Non-pigmented ciliary epithelial cell (primary cell): ENCODE measurements at places on chromosomes 2 and 18.

DNA sequence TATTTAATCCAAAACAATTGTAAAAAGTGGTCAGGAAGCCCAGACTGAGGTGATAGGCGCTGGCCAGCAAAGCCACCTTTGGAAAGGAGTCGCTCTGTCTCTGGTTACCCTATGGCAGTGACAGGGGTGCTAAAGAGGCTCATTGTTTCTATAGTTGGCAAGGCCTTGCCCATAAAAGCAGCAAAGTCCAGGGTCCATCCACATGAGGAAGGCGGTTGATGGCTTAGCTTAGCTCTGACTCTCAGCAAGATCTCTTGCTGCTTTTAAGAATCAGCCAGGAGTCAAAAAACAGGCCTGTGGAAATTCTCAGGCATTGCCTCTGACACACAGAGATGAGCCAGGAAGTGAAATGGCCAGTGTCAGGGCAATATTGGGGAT is 57.8 kb upstream of the CYP26B1 start:
- DNase-seq, result no peak

GRCh38 chr2:164511738-164512137 is 109.5 kb downstream of the GRB14 start:
- DNase-seq, result no peak

- DNase-seq, result no peak
Observed at GRCh38 chr2:96775160-96775559, 14.5 kb downstream of the CNNM4 start.

DNA sequence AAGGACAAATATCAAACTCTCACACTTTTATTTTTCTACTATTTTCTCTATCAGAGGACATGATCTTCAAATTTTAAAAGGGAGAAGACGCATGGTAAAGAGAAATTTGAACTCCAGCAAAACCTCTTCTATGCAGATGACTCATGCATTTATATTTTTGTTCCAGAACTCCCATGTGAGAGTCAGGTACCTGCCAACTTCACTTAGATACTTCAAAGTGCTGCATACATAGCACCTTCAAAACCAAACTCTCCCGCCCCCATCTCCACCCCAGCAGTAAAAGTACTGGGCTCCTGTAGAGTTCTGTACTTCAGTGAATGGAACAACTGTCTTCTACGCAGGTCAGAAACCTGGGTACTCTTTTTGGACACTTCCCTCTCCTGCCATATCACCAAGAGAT is 398.3 kb downstream of the TGIF1 start:
- DNase-seq, result no peak

DNA sequence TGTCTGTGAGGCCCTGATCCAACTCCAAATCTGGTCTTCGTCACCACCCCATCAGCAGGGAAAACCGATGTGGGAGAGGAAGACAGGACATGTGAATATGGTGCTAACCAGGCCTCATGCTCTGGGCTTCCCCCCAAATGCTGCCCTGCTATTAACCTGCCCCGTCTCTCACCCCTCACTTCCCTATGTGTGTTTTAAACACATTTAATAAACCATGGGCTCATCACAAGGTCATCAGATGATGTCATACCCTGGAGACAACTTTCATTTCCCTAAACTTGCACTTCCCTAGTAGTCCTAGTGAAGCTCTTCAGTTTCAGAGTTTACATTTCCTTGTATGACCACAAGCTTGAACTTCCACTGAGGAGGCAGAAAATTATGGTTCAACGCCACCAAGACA is 49.9 kb downstream of the CD8B2 start:
- no peak for DNase-seq

DNA sequence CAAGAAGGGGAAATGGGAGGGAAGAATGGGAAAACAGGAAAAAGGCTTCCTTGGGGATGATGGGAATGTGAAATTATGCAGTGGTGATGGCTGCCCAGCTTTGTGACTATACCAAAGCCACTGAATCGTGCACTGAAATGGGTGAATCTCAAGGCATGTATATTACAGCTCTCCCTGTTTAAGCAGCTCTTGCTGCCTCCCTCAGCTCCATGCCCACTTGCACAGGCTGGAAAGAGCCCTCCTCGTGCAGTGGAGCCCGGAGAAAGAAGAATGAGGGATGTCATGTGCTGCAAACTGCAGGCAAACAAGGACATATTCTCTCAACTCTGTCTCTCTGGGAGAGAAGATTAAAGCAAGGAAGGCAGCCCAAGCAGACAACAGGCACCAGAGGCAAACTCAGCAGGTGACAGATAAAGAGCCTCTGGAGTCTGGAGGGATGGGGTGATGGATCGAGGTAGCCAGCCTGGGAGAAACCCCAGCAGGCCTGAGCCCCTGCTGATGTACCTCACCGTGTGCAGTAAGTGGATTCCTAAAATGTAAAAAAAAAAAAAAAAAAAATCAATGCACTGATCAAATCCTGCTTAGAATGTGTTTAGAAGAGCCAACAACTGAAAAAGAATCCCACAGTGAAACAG is 62.4 kb upstream of the SLC66A3 start:
- DNase-seq, result no peak

DNA sequence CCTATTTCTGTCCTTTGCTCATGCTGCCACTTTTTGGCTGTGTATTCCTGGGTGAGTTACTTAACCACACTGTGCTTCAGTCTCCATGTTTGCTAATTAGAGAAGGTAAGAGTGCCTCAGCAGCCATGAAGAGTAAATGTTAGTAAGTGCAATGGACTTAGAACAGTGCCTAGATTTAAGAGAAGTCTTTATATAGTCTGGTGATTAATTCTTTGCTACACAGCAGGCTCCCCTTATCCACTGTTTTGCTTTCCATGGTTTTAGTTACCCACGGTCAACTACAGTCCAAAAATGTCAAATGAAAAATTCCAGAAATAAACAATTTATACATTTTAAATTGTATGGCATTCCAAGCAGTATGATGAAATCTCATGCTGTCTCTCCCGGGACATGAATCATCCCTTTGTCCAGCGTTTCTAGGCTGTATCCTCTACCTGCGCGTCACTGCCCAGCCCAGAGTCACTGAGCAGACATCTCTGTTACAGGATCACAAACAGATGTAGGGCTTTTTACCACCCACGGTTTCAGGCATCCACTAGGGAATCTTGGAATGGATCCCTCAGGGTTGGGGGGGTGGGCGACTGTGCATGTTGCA is 91.0 kb downstream of the CTIF start:
- DNase-seq, result peak; percentile 98

- no peak for DNase-seq
Observed at GRCh38 chr2:127582863-127583861, 47.7 kb downstream of the MYO7B start.

GRCh38 chr2:215884451-215885087 is 128.8 kb downstream of the MREG start:
- no peak for DNase-seq

DNA sequence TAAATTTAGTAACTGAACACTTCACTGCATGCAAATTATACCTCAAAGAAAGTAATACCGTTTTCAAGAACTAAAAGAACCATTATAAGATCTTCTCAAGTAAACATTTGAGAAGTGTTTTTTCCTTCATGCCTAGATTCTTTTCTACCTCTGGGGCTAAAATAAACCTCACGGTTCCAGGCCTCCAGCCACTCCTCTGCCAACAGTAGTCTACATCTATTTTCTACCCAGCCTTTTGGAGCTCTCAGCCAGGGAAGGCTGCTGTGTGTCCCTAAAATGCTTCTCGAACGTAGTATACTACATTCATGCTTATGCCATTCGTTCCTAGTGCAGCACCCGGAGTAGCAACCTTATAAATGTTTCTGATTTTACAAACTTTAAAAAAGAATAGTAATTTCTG is 219.7 kb downstream of the AFF3 start:
- DNase-seq, result no peak

DNA sequence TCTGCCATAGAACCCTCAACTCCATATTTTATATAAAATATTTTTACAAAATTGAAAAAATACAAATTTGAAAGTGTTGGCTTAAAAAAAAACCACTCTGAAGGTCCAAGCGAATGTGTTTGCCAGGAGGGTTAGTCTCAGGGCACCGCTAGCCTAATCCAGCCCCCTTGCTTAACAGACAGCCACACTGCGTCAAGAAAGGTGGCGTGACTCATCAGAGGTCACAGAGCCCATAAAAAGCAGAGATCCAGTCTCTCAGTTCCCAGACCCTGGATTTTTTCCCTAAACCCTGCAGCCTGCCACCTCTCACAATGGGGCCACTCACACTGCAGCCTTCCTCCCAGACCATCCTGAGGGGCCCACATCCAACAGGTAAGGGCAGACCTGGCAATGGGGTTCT is 3.9 kb upstream of the TNS1 start:
- no peak for DNase-seq

DNA sequence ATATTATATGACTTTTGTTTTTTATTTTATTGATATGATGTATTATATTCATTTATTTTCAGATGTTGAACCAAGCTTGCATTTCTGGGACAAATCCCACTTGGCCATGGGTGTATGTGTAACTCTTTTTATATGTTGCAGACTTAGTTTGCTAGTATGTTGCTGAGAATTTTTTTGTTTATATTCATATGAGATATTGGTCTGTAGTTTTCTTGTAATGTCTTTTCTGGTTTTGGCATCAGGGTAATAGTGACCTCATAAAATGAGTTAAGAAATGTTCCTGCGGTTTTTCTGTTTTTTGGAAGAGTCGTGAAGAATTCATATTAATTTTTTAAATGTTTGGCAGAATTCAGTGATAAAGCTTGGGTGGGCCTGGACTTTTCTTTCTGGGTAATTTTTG is 88.7 kb downstream of the ASB1 start:
- no peak for DNase-seq

- no peak for DNase-seq
Observed at GRCh38 chr18:70558371-70558770, 269.5 kb downstream of the SOCS6 start.

DNA sequence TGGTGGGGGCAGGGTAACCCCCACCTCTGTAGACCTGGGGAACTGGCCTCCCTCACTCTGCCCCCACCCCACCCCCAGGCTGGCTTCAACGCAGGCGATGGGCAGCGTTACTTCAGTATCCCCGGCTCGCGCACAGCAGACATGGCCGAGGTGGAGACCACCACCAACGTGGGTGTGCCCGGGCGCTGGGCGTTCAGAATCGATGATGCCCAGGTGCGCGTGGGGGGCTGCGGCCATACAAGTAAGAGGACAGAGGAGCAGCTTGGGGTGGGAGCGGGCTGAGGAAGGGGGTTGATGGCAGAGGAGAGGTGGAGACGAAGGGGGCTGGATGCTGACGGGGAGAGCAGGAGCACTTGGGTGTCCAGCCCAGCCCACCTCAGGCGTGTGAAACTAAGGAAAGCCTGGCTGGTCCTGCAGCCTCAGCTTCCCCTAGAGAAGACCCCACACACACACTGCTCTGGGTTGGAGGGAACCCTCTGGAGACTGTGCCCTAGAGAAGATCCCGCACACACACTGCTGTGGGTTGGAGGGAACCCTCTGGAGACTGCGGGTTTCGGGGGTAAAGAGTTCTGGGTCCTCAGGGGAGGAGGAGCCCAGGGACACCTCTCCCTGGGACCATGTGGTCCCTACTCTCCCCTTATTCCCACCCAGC is 36.2 kb downstream of the SNED1 start:
- DNase-seq, result no peak

- DNase-seq, result no peak
Observed at GRCh38 chr2:121648206-121649148, 785 bp downstream of the CLASP1 start.

DNA sequence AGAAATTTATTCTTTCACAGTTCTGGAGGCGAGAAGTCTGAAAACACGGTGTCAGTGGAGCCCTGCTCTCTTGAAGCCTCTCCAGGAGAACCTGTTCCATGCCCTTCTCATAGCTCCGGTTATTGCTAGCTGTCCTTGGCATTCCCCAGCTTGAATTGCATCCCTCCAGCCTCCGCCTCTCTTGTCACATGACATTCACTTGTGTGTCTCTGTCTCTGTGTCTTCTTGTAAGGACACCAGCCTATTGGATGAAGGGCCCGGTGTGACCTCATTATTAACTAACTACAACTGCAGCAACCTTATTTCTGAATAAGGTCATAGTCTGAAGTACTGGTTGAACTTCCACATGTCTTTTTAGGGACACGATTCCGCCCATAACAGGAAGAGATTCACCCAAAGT is 4.5 kb upstream of the PRSS56 start:
- DNase-seq, result no peak

DNA sequence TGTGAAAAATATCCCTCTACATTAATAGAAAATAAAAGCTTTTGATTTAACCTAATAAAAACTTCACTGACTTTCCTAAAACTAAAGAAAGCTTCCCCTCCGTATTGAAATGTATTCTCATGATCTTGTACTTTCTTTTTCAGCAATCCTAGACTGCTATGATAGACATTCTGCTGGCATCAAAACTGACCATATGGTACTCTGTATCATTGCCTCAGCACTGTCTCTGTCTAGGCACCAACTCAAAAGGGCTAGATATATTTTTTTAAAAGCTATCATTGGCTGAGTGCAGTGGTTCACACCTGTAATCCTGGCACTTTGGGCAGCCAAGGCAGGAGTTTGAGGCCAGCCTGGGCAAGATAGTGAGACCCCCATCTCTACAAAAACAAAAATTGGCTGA is 32.9 kb downstream of the CDKL4 start:
- DNase-seq, result no peak

GRCh38 chr2:170163411-170164065 is 14.4 kb upstream of the MYO3B start:
- no peak for DNase-seq

GRCh38 chr2:69911985-69912563 is 2.8 kb upstream of the MXD1 start:
- no peak for DNase-seq

DNA sequence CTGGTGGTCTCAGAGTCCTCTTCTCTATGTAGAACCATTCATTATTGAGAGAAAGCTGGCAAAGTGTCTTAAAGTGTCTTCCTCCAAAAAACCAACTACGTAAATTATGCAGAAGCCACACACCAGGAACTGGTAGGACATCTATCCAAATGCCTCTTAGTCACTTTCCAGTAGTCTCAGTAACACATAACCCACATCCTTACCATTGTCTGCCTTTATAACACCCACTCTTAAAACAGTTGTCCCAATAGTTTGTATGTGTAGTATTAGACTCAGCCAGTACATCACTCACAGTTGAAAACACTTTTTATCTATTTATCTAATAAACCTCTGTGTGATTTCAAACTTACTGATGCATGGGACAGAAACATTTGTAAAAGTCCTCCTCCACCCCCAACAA is 143.6 kb upstream of the HNRNPA3 start:
- no peak for DNase-seq

DNA sequence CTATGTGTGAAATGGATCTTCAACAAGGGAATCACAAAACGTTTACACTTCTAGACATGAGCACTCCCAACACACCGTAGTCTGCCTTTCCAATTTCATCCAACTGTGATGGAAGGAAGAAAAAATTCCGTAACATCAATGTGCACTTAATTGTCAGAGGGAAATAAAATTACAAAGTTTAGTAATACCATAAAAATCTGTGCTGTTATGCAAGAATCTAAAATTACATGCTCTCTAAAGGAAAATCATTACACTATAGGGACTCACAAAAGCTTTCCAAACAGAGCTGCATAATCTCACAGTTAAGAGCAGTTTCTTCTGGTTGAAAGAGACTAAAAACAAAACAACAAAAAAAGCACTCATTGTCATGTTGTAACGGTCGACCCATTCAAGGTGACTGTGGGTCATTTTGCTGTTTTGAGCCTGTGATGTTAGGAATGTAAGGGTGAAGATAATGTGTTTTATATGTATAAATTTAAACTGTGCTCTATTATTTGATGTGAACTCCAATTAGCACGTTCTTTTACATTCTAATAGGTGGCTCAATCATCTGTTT is 698.0 kb downstream of the TDRD15 start:
- DNase-seq, result no peak
